ENCODE measurements at places on chromosomes 11 and 22.

DNA sequence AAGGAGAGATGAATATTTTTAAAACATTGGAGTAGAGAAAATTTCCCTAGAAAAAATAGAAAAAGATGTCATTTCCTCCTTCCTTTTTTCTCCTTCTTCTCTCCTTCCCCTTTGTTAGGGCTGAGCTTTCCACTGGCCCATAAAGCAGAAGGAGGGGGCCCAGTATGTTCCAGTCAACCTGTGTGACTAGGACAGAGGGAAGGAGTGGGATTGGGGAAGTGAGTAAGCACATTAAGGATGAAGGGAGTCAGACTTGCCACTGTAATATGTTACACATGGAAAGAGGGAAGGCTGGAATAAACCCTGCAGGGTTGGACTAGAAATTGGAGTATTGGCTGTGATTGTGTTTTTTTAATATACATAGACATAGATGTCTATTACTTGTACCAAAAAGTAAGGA is 20.1 kb upstream of the SPINDOC start:
- DNase-seq = no peak

DNA sequence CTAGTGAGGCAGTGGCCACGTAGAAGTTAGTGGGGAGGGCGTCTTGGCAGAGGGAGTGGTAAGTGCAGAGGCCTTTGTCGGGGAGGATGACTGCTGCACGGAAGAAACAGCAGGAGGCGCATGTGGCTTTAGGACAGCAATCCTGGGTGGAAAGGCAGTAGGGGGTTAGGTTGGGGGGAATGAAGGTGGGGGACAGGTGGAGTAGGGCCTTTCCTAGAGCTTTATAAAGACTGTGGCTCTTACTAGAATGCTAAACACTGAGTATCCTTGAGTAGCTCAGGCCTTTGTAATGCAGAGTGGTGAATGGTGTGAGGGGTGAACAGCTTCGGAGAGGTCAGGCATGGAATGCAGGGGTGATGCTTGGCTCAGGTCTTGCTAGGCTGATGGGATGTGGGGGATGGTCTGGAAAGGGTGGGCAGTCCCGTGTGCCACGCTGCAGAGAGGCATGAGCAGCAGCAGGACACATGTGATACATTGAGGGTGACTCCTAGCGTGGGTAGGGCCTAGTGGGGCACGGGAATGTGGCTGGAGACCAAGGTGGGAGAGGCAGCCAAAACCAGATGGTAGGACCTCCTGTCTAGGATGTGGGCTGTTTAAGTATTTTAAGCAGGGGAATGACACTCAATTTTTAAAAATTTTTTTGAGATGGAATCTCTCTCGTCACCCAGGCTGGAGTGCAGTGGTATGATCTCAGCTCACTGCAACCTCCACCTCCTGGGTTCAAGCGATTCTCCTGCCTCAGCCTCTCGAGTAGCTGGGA is 19.2 kb downstream of the AP2A2 start:
- DNase-seq = no peak

- no peak for DNase-seq
Measured at GRCh38 chr11:32947978-32948377, 55.4 kb downstream of the QSER1 start.

DNA sequence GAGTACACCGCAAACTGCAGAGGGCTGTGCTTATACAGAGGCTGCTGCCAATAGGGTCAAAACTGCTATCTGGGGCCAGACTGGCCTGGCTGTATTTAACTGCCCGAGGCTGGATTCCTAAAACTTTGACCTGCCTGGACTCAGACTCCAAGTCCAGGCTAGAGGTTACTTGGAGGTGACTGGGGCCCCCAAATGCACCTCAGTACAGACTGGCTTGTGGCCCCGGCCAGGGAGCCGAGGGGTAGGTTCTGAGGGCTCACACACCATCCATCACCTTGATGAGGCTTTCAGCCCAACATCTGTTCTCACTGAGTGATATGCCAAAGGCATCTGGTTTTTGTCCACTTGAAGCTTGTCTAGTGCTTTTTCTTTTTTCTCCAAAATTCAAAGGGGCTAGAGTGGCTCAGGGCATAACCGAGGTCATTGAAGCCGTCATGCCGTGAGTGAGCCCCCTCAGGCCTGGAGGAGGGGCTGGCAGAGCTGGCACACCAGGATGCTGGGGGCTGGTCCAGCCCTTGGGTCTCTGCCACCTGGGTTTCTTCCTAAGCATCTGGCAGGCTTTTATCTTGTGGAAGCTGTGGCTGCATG is 52.4 kb upstream of the TTLL12 start:
- no peak for DNase-seq

GRCh38 chr11:3129181-3129590 is 35.9 kb downstream of the OSBPL5 start:
- DNase-seq = no peak

DNA sequence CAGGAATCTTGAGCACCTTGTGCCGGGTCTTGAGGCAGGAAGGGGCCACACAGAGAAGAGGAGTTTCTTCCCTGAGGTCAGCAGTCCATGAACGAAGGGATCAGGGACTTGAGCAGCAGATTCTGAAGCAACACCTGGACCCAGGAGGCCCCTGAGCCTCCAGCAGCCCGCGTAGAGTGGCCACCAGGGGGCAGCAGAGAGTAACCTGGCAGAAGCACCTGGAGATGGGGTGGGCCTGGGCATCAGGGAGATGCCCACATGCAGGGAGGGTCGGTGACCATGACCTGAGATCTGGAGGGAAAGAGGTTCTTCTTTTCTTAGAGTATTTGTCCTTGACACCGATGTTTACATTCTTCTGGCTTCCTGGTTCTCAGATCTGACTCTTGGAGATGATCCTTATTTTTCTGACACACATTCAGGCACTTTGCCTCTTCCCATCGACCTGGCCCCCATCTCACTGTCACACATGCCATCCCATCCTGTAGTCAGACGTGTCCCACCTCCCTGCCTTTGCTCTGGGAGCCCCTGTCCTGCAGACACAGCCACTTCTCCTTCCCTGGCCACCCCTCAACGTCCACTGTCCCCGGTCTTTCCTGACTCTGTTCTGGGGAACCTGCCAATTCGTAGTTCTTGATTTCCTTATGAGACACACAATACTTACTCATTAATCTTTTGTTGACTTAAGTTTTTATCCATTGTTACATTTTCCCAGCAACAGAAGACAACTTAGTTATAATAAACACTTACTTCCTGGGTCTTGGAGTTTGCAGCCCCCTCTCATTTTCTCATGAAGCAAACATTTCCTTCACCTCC is 66.5 kb downstream of the GGTLC2 start:
- peak; percentile 35 for DNase-seq

DNA sequence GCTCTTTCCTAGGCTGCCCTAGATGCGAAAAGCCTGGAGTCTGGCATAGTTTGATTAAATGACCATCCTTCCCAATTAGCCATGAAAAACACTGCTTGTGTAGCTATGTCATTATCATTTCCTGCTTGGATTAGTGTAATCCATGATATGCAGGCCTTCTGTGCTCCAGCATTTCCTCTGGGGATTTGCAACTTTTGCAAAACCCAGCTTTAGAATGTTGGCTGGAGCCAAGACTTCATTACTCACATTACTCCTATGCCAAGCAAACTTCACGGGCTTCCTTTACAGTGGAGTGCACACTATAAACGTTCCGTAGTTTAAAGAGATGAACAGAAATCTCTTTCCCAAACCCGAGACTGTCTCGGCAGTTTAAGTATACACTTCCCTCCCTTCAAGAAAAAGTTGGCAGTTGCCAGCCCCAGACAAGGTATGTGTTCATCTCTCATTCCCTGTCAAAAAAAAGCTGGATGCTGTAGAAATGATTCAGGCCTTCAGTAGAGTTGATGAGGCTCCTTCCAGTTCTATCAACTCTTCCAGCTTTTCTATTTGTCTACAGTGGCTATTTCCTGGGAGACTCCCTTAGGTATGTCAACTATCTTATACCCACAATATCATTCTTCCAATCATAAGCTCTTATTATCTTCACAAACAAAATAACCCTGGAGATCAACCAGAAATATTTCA is 180.0 kb downstream of the MAML2 start:
- DNase-seq = no peak

- peak; percentile 40 for DNase-seq
Measured at GRCh38 chr22:19291580-19292457, at the start of gene CLTCL1. Gene CLTCL1 (minus strand): TSS chr22:19291719. CDS start chr22:19291641, 78 bp downstream.

DNA sequence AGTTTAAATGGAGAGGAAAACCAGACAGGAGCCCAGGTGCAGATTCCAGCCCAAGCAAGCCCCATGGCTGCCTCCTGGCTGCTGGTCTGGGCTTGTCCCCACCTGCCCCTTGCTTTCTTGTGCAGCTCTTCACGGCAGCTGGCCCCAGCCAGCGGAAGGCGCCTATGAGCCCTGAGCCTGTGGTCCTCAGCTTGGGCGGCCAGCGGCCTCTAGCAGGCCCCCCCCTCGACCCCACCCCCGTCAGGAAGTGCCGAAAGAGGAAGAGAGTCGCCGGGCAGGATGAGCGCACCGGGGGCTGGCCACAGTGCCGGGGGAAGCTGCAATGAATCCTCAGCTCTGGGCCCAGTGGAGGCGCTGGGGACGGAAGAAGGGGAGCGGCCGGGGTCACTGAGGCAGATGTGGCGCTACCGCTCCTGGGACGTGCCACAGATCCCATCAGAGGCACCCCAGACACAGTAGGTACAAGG is 2.1 kb upstream of the DGKZ start:
- no peak for DNase-seq

- DNase-seq = no peak
Measured at GRCh38 chr22:37547251-37547741, 13.0 kb upstream of the CDC42EP1 start.

GRCh38 chr11:36352922-36353321 is 56.8 kb downstream of the PRR5L start:
- DNase-seq = no peak

- no peak for DNase-seq
Measured at GRCh38 chr11:12169822-12170221, 59.4 kb downstream of the MICAL2 start.

DNA sequence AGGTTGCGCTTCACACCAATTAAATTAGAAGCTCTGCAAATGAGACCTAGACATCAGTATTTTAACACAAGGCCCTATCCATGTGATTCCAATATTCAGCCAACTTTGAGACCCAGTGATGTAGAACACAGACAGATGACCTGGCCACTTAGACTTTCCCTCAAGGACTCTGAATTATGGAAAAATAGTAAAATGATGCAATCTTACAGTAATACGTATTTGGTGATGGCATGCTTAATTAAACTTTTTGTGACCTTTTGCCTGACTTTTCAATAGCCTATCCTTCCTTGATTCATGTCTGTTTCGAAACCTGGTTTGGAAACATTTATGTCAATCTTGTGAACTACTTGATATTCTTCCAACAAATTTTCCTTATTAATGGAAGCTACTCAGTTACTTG is 521.2 kb downstream of the KCNA4 start:
- DNase-seq = no peak

GRCh38 chr11:1810761-1811160 is 24.0 kb upstream of the SYT8 start:
- DNase-seq = no peak

DNA sequence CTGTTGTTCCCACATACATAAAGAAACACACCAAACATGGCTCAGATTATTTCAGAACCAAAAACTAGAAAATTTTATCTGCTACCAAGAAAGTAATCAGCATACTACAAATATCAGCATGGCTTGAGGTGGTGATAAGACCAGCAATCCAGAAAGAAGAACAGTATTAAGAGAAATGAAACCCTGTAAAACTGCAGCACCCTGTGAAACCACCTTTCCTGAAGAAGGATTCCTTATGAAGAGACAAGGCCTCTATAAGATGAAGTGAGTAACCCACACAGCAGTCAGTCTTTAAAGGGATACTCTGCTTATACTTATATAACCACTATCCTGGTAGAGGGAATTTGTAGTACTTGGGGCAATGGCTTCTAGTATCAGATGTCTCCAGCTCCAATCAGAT is 49.9 kb downstream of the RSF1 start:
- DNase-seq = no peak

GRCh38 chr22:48651036-48651890 is 1176.4 kb downstream of the BRD1 start:
- DNase-seq = no peak

DNA sequence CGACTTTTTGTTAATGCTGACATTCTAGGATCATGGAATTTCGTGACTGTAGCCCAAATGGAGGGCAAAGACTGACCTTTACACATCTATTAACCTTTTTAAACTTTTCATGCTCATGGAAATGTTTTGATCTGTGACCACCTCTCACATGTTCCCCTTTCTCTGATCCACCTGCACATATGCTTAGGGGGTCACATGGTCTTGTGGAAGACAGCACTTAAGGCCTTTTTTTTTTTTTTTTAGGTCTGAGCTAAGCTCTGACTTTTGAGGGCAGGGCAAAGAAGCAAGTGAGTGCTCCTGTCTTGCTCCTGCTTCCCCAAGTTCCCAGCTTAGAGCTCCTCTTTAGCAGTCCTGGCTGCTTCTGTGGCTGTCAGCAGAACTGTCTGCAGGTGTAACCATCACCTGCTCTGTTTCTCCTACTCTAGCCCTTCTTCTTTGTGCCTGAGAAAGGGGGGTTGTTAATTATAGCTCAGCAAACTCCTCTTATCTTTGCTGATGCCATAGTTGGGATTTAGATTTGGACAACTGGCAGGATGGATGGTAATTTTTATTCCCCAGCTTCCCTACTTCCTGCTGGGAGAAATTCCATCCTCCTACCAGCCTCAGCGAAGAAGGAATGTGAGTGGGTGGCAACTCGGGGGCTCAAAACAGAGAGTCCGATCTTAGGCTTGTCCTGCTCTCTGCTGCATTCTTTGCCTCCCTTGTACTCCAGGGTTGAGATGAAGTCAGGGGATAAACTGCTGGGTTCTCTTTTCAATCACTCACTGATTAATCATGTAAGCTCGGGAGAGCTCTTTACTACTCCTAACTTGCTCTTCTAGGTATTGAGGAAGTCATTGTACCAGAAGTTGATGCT is 64.4 kb downstream of the GRAMD1B start:
- DNase-seq = no peak

- DNase-seq = no peak
Measured at GRCh38 chr11:35058669-35059434, 80.1 kb upstream of the CD44 start.

GRCh38 chr22:37933711-37934376 is 19.6 kb downstream of the C22orf23 start:
- DNase-seq = peak; percentile 79

DNA sequence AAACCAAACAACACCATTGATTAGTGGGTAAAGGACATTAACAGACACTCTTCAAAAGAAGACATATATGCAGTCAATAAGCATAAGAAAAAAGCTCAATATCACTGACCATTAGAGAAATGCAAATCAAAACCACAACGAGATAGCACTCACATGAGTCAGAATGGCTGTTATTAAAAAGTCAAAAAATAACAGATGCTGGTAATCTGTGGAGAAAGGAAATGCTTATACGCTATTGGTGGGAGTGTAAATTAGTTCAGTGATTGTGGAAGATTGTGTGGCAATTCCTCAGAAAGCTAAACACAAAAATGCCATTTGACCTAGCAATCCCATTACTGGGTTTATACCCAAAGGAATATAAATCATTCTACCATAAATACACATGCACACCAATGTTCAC is 182.6 kb downstream of the TRPC6 start:
- DNase-seq = no peak

- no peak for DNase-seq
Measured at GRCh38 chr11:117199053-117199915, at the start of gene TAGLN. Gene TAGLN (plus strand): TSS chr11:117199370. CDS start chr11:117203014, 3,644 bp downstream.

GRCh38 chr11:88344869-88345268 is 7.3 kb upstream of the CTSC start:
- no peak for DNase-seq
